Mucosa of descending colon (tissue), 3 donors: ENCODE measurements at places on chromosomes 3 and 15. TPM values are rescaled to one million over a fixed set of nuclear protein-coding genes. Genes with fewer than 3 reads are reported as not detected.

ACKR2 gene
- total RNA-seq: 10.4 TPM

PFN2 gene
- 49.9 TPM for total RNA-seq

PLS1 gene
- 448 TPM for total RNA-seq

GHSR gene
- total RNA-seq: not detected

CTNNB1 gene
- 329 TPM for total RNA-seq

MKRN3 gene
- not detected for total RNA-seq

CCR8 gene
- total RNA-seq: not detected

ABHD10 gene
- total RNA-seq: 22.4 TPM

- DNase-seq: no peak
These were observed 69.0 kb downstream of the NME9 start for GRCh38 chr3:138260611-138261010.

- no peak for DNase-seq
These were observed 38.7 kb upstream of the PTPRG start for GRCh38 chr3:61522626-61523025.

- DNase-seq: no peak
These were observed 812 bp downstream of the P4HTM start for GRCh38 chr3:48990636-48991469.

- no peak for DNase-seq
These were observed 662.5 kb upstream of the GBE1 start for GRCh38 chr3:82424031-82424339.

- no peak for DNase-seq
These were observed 62.9 kb downstream of the ATG7 start for GRCh38 chr3:11335056-11335608.

GRCh38 chr15:52103217-52104207 is 9.1 kb downstream of the BCL2L10 start:
- no peak for DNase-seq

DNA sequence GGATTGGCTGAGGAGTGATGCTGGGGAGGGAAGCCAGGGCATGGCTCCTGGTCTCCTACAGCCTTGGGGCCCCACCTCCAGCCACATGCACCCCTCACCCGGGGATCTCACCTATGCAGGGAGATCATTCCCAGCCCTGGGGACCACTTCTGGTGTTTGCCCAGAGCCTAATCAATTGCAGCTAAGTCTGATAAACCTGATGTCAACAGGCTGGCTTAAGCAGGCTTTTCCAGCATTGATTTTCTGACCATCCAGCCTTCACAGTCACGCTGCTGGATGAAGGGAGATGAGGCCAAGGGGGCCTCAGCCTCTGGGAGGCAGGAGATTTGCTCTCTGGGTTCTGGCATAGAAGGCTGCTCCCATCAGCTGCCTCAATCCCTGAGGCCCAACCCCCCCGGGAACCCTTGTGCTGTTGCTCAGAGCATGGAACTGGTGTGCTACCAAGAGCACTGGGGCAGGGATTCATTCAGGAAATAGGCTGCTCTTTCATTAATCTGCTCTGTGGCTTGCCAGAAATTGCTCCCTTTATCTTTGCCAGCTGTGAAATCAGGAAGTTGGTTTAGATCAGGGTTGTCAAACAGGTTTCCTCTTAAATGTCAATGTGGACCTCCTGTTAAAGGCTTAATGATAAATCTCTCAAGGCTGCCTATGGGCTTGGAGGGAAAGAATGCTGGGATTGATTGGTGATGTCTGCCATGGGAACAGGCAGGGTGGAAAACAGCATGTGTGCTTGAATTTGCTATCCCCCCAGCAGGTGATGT is 19.0 kb downstream of the FAM3D start:
- DNase-seq: peak; percentile 47

- DNase-seq: no peak
These were observed 345.4 kb upstream of the SEMA6D start for GRCh38 chr15:47371939-47372338.

- DNase-seq: no peak
These were observed 51.8 kb upstream of the GALNT15 start for GRCh38 chr3:16122661-16123060.

- peak; percentile 78 for DNase-seq
These were observed 114.9 kb upstream of the MEF2A start for GRCh38 chr15:99450896-99451358.

DNA sequence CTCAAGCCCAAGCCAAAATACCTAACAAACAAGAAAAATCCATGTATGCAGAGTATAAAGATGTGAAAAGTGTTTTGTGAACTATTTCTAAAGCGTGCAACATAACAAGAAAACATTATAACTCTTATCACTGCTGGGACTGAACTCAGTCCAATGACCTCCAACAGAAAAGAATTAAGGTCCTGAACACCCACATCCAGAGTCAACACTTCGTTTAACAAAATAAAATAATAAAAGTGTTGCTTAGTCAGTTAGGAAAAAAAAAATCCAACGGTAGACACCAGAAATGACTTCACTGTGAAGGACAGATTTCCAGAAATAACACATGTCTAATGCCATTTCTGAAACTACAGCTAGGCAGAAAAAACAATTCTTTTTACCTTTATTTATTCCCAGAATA is 28.0 kb downstream of the MB21D2 start:
- no peak for DNase-seq

DNA sequence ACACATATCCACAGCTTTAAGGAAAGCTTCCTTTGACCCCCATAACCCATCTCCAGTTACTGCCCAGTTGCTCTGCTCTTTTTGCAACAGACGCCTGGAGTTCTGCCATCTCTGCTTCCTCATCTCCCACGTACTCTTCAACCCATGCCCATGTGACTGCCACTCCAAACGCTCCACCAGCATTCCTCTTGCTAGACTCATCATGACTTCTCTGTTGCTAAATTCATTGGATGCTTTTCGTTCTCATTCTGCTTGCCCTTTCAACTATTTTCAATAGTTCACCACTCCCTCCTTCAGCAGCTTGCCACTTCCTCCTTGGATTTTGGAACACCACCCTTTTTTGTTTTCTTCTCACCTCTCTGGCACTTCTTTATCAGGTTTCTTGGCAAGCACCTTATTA is 2.7 kb upstream of the KNSTRN start:
- no peak for DNase-seq
